ENCODE measurements at places on chromosomes 5 and 9.

GRCh38 chr5:168348084-168348414, 56.6 kb downstream of the WWC1 start:
- no peak for DNase-seq

DNA sequence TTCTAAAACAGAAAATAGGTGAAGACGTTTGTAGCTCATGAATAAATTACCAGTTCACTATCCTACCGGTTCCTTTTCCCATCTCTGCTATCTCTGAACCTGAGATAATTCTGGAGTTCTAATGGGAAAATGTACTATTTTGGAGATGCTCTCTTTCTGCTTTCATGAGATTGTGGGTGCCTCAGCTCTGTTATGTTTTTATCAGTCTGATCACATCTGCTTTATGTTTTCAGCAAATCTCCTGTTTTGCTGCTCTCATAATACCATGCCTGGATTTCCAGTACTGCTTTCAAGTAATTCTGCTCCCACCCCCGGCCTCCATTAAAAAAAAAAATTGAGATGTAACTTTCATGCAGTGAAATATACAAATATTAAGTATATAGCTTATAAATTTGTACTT, 9.1 kb upstream of the SUSD1 start:
- no peak for DNase-seq

GRCh38 chr9:133726401-133727276, 11.5 kb downstream of the SARDH start:
- DNase-seq = peak; percentile 53

DNA sequence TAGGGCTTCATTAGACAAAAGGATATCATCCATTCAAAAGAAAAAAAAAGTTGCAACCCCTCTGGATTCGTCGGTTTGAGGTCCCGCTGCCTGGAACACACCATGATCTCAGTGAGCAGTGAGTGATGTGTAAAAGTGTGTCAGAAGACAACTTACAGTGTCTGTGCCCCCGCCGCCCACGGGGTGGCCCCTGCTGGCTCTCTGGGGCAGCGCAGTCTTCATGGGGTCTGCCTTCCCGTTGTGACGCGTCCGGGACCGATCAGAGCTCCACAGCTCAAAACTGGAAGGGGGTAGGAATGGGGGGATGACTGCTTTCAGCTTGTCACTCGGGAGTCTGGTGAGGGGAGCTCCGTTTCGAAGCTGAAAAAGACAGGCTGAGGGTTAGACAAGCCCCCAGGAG, 22.6 kb downstream of the ANKS6 start:
- no peak for DNase-seq

DNA sequence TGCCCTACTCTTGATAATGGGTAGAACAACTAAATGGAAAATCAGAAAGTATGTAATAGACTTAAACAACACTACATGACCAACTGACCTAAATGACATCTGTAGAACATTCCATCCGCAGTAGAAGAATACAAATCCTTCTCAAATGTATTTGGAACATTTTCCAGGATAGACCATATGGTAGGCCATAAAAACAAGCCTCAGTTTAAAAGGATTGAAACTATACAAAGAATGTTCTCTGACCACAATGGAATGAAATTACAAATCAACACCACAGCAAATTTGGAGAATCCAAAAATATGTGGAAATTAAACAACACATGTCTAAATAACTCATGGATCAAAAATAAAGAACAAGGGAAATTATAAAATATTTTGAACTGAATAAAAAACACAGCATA, 189.2 kb downstream of the NDUFS4 start:
- no peak for DNase-seq

DNA sequence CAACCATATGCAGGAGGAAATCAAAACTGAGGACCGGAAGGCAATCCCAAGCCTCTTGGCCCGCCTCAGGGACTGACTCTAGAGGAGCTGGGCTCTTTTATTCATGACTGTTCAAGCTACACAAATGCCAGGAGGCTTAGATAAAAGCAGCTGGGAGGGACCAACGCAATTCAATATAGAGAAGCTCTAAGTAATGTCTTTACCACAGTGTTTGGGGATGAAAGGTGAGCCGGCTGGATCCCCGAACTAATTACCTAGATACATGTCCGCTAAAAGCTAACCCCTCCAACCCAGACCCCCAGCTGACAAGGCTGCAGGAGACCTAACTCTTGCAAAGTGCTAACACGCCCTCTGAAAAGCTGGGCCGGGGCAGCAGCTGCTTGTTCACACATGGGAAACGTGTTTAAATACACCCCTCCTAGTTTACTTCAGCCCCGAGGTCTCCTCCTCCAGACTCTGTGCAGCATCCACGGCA, 67.5 kb downstream of the TLE1 start:
- no peak for DNase-seq

DNA sequence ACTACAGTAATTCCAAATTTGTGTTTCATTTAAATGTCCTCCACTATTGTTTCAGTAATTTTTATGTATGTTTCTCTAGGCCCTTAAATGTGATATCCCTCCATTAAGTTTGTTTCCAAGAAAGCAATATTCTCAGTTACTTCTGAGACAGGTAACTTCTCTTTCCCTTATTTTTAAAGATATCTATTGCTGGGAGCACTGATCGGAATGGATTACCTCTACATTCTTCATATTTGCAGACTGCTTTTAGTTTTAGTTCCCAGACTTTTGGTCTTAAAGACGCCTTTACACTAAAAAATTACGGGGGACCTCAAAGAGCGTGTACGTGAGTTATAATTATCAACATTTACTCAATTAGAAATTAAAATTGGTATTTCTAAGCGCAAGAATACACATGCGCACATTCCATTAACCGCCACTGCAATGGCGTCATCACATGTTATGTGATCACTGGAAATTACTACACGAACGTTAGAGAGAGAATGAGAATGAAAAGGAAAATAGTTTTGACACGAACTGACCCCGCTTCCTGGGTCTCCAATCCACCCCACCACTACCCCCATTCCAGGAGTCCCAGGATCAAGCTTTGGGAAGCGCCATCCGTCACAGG, 519 bp upstream of the RAD50 start:
- DNase-seq = no peak

GRCh38 chr5:61087921-61088320, 74.3 kb downstream of the SMIM15 start:
- no peak for DNase-seq

DNA sequence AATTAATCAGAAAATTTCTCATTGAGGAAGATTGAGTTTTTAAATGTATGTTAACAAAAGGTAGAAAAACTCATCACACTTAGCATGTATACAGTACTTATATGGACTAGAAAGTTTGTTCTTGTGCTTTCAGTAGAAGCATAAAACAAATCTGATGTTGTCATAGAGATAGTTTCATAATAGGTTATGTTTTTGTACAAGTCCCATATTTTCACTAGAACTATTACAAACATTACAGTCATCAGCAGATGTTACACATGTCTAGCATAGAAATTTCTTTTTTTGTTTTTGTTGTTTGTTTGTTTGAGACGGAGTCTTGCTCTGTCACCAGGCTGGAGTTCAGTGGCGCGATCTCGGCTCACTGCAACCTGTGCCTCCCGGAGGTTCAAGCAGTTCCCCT, 131.4 kb downstream of the COMMD10 start:
- no peak for DNase-seq

- no peak for DNase-seq
These were observed at the start of gene EGFL7 for GRCh38 chr9:136662656-136663581. Gene EGFL7 (plus strand): TSS chr9:136662916. CDS start chr9:136668283, 5,367 bp downstream.

DNA sequence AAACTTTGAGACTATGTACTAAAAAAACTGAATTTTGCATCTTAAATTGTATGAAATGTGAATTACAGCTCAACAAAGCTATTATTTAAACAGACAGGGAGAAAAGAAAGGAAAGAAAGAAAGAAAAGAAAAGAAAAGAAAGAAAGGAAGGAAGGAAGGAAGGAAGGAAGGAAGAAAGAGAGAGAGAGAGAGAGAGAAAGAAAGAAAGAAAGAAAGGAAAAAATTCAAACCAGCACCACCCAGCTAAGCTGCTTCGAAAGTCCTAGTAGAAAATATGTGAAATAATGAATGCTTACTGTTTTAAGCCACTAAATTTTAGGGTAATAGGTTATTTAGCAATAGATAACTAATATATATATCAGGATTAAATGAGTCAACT, 31.7 kb upstream of the CDK5RAP2 start:
- DNase-seq = no peak

DNA sequence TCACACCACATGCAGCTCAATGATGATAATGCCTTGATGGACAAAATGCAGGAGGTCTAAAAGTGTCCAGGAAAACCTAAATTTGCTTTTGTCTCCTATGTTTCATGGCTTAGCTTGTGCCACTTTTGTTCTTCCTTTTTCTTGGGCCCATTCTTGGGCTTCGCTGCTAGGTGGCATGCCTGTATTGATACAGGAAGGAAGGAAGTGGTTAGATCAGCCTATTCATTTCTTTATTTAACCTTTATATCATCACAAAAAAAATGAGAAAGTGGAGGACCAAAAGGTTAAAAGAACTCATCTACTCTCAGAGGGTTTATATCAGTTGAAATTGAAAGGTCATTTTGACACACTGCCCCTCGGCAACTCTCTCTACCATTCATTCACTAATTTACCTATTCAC, 260.2 kb downstream of the ARHGAP26 start:
- DNase-seq = no peak

GRCh38 chr9:138103849-138104206, 226.2 kb downstream of the CACNA1B start:
- DNase-seq = no peak

DNA sequence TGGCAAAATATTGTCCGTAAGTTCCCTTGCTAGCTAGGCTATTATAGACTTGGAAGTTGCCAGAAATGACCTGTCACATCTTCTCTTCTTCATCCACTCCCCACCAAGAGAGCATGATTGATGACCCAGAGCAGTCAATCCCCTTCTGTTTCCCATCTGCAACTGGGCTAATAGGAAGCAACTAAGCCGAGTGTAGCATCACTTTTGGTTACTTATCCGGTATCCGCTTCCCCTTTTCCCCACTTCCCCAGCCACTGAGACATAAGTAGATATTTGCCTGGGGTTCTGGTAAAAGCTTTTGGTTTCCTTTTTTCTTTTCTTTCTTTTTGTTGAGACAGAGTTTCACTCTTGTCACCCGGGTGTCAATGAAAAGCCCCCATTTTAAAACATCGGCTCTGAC, 29.4 kb upstream of the LIFR start:
- DNase-seq = no peak

- no peak for DNase-seq
These were observed 6.8 kb upstream of the LNPEP start for GRCh38 chr5:96928931-96929708.

DNA sequence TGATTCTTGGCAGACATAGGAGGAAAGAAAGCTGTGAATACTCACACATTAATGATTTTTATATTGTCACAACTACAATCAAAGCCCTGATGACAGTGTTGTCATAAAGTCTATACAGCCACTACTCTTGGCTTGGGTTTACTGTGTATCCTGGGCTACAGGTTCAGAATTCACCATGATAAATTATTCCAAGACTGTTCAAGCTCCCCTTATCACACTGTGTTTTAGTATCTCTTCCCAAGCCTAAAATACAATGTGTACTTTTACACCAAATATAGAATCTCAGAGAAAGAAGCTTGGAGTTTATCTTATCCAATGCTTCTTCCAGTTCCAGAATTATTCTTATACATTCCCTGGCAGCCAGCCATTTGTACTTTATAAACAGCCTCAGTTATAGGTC, 127.7 kb upstream of the PPP1R2B start:
- DNase-seq = no peak

GRCh38 chr9:137074657-137075274, 2.6 kb upstream of the UAP1L1 start:
- DNase-seq = no peak

DNA sequence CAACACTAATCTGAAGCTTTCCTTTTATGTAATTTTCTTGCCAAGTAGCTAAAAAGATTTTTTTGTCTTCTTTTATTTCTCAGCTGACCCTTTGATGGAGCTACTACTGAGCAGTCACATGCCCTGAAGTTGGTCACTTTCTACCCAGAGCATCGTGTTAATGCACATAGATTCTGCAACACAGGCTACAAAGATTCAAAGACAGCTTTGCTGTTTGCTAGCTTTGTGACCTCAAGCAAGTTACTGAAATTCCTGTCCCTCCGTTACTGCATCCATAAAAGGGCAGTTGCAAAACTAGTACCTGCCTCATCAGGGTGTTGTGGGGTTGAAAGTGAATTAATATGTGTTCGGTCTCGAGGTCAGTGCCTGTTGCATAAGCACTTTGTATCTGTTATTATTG, 179.9 kb downstream of the GAS1 start:
- no peak for DNase-seq

DNA sequence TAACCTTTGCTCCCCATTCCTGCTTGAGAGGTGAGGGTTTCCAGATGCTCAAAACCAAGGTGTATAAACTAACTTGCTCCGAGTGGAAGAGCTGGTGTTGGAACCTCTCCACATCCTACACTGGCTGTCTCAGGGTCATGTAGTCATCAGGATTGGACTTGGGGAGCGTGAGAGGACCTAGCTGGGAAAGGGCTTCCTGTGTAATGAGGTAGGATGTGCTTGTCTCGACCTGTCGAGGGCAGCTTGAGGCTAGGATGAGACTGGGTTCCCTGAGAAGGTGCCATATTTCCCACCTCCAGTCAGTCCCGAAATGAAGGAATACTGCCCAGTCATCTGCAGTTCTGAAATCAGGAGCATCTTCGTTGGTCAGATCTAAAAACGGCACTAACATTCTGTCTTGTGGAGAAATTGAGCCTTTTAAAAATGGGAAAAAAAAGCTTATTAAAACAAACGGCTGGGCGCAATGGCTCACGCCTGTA, 1.3 kb downstream of the CCNI2 start:
- no peak for DNase-seq

DNA sequence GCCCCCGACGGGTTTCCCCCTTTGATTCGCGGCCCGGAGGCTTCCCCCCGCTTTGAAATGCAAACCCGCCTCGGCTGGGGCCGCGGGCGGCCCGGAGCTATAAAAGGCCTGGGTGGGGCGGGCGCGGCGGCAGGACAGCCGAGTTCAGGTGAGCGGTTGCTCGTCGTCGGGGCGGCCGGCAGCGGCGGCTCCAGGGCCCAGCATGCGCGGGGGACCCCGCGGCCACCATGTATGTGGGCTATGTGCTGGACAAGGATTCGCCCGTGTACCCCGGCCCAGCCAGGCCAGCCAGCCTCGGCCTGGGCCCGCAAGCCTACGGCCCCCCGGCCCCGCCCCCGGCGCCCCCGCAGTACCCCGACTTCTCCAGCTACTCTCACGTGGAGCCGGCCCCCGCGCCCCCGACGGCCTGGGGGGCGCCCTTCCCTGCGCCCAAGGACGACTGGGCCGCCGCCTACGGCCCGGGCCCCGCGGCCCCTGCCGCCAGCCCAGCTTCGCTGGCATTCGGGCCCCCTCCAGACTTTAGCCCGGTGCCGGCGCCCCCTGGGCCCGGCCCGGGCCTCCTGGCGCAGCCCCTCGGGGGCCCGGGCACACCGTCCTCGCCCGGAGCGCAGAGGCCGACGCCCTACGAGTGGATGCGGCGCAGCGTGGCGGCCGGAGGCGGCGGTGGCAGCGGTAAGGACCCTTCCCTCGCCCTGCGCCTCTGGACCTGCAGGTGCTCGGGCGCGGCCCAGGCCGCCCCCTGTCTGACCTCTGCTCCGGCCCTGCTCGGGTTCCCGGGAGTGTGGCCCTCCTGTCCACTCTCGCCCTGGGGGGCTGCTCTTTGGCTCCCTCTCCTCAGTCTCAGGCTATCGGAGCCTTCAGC, at the start of gene CDX1:
TSS of gene CDX1 (plus strand) at position 129 of the 862 bp plus-strand sequence. CDS start at position 228, 99 bp downstream.
- DNase-seq = no peak

All from activated T-cell treated with anti-CD3 and anti-CD28 coated beads, Interleukin-2, amount 50 U/mL, for 72 hours (primary cell).